HuH-7.5 (cell line): ENCODE measurements at places on chromosomes 4 and X.

DNA sequence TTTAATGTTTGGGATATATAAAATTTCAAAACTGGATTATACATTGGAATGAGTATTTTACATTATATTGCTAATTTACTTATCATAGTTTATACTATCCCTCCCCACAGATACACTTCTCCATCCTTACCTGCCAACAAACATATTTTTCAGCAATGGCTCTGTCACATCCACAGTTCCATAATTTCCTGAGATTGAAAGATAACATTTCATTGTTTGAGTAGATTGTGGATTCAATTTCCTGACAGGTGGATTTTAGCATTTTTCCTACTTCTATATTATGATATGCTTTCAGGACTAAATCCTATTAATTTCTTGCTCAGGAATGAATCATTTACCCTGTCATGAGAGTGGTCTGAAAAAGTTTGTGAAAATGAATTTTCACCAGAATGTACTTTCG lies 115.3 kb upstream of the KLHL4 start:
- DNase-seq = no peak

- no peak for DNase-seq
These were observed 96.3 kb downstream of the C4orf51 start for GRCh38 chr4:145776208-145776607.

DNA sequence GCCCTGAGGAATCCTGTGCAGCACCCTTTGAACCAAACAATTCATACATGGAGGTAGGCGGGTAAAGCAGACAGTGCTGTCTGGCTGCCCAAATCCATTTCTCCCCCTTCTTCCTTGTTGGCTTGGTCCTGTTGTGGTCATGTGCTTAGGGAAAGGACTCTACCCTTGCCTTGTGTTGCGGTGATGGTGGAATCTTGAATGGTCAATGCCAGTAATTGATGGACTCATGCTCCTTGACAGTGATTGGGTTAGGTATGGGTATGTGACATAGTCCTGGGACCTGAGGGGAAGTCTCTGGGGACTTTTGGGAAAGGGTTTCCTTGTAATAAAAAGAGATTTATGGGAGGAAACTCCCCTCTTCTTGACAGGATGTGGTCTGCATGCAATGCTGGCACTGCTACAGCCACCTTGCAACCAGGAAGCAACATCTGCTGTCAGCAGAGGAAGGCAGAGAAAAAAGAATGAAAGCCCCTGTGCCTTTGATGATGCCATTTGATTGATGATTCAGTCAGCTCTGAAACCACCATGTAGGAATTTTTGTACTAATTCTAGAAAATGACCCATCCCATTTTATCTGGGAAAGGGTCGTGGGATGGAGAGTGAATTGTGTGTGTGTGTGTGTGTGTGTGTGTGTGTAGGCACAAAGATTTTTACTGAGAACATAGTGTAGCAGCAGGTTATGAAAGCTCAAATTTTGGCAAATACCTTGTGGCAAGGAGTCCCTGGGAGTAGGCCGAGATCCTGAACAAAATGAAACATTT lies 30.0 kb upstream of the HUWE1 start:
- no peak for DNase-seq

GRCh38 chr4:19924761-19925160 lies 326.9 kb upstream of the SLIT2 start:
- no peak for DNase-seq

DNA sequence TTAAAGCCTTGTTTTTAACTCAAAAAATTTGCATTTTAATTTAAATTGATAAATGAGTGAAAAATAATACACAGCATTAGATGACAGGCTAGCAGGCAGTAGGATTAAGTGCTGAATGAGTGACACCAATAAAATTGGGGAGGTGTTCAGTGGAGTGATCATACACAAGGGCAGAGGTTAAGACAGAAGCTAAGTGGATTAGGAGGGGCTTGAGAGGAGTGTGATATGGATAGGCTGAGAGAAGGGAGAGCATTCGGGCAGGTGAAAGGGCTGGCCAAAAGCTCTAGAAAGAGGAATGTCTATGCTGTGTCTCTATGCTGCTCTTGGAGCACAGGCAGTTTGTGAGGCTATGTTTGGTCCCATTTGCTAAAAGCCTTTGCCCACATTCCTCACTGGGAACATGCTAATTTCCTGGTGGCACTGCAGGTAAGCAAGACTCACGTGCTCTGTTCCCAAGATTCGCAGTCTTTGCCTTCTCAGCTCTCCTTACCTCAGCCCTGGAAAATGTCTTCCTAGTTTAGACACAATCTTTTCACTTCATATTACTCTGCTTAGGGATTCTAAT lies 52.8 kb upstream of the CCSER1 start:
- DNase-seq = no peak

DNA sequence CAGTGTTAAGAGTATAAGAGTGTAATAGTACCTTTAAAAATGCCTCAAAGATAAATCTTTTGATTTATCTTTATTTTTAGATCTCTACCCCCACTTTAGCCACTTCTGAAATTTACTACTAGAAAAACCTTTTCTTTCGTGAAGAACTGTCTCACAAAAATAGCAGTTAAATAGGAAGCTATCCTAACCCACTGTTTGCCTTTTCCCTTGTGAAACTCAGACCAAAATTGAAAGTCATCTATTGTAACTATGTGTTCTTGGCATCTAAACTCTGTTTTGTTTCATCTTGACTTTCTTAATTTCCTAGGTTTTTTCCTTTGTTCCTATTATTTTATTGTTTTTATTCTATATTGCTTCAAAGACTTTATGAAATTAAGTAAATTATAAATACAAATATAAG lies 7.8 kb upstream of the TMEM144 start:
- no peak for DNase-seq
